ENCODE measurements at places on chromosomes 1 and 21. TPM values are rescaled to one million over a fixed set of nuclear protein-coding genes. Genes with fewer than 3 reads are reported as not detected.

Gene PATJ
- 37.6 TPM for total RNA-seq

Gene CHRM3
- total RNA-seq = 41.6 TPM

DNA sequence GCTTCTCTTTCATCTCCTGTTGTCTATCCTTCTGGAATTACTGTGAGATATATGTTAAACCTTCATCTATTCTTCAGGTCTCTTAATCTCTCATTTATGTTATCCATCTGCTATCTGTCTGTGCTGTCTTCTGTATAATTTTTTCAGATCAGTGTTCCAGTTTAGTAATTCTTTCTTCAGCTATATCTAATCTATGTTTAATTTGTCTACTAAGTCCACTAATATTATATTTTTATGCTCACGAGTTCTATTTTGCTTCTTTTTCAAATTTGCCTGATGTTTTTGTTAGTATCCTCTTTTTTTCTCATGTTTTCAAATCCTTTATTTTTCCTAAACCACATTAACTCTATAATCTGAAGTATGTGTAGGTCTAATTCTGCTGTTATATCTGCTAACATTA is 34.6 kb upstream of the PLEKHO1 start:
- DNase-seq = no peak

GRCh38 chr1:153792631-153793041 is 17.4 kb downstream of the SLC27A3 start:
- DNase-seq = no peak

- DNase-seq = no peak
Observed at GRCh38 chr1:60345049-60345448, 271.5 kb upstream of the C1orf87 start.

DNA sequence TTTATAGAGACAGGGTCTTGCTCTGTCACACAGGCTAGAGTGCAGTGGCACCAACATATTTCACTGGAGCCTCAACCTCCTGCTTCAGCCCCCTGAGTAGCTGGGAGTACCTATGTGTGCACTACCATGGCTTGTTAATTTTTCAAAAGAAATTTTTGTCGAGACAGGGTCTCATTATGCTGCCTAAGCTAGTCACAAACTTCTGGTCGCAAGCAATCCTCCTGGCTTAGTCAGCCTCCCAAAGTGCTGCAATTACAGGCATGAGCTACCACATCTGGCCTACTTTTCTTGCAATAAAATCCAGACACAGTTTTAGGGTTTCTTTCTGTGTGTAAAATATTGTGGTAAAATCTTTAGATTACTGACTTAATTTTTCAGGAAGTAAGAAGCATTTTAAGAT is 27.9 kb upstream of the NTPCR start:
- no peak for DNase-seq

DNA sequence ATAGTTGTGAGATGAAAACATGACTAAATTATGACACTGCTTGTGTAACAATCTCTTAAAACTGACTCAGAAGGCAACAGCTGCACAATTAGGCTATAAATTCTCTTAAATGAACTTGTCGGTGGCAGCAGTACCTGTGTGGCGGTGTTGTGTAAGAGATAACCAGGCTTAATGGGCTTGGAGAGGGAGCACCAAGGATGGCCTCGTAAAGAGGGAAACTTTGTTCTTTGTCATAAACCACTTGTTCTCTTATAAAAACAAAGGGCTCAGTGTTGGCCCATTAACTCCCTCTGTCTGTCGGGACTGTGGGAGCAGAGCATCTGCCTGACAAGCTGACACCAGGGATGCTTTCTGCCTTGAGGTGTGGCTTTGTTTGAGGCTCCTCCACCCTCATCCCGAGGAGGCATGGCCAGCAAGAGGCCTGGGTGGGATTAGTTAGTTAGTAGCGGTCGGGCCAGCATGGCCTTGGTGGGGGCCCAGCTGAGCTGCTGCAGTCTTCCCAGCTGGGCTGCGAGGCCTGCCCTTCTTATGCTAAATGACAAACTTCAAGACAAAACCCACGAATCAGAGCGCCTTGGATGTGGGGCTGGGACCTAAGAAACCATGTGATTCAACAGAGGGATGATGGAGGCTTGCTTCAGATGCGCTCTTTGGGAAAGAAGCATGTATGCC is 171.4 kb downstream of the CAMTA1 start:
- DNase-seq = no peak

GRCh38 chr1:102120910-102121309 is 124.2 kb upstream of the OLFM3 start:
- no peak for DNase-seq

DNA sequence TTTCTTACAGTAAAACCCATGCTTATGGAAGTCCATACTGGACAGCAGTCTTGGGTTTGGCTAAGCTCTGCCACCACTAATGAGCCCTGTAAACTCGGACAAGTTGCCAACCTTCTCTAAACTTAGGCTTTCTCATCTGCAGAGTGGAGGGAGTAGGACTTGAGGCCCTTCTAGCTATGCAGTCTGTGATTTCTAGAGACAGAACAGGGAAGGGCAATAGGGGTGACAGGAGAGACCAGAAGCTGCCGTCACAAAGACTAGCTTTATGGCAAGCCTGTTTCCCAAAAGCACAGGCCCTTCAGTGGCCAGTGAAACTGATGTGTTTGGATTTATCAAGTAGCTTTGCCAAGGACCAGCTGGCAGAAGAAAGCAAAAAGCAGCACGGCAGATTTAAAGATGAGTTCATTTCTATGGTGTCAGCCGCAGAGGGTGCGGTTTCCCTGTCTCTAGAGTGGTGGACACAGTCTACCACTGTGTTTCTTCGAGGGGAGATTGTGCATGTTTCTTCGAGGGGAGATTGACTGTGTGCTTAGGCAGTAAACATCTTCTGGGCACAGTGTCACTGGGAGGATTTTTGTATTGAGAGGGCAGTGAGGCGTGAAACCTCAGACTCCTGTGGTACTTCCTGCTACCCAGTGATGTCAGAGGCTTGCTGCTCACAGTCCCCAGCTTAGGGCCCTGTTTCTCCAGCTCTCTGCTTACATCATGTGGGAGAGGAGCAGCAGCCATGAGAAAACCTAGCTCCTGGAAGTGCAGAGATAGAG is 119.0 kb downstream of the ROR1 start:
- peak; percentile 75 for DNase-seq

All from cerebellum (tissue), 4 donors.